ENCODE measurements at places on chromosomes 3 and 15.

- DNase-seq = no peak
These were observed 1.4 kb upstream of the HCN4 start for GRCh38 chr15:73370151-73370550.

GRCh38 chr3:64541803-64542202, 146.0 kb downstream of the ADAMTS9 start:
- DNase-seq = no peak

GRCh38 chr3:158260392-158260791, 150.5 kb downstream of the RSRC1 start:
- no peak for DNase-seq

GRCh38 chr15:67021455-67021854, 43.9 kb upstream of the SMAD3 start:
- DNase-seq = no peak

- DNase-seq = no peak
These were observed 16.2 kb upstream of the CHD2 start for GRCh38 chr15:92883876-92884435.

- DNase-seq = no peak
These were observed 570 bp upstream of the NEDD4 start for GRCh38 chr15:55993804-55994560.

DNA sequence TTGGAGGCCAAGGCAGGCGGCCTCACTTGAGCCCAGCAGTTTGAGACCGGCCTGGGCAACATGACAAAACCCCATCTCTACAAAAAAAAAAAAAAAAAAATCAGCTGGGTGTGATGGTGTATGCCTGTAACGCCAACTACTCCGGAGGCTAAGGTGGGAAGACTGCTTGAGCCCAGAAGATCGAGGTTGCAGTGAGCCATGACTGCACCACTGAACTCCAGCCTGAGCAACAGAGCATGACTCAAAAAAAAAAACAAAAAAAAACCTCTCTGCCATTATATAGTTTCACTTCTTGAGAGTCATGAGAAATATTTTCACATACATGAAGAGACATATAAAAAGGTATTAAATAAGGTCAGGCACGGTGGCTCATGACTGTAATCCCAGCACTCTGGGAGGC, 45.9 kb upstream of the CP start:
- DNase-seq = no peak

GRCh38 chr3:52256622-52257021, 11.1 kb downstream of the PPM1M start:
- DNase-seq = no peak

GRCh38 chr3:12334786-12335185, 45.9 kb downstream of the PPARG start:
- no peak for DNase-seq

GRCh38 chr15:56254265-56254664, 10.6 kb upstream of the RFX7 start:
- DNase-seq = no peak

DNA sequence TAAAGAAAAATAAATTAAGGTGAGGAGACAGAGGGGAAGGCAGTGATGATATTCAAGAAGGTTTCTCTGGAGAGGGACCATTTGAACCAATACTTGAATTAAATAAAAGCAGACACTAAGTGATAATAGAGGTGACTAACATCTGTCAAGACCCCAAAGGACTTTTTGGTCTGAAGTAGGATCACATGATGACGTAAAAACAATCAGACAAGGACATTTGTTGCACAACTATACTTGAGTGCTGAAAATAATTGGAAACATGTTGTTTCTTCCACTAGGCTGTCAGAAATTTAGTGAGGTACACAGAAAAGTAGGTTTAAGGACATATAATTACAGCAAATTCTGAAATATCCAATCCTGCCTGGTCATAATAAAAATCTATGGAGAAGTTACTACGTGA, 179.5 kb downstream of the WNT5A start:
- DNase-seq = no peak

- DNase-seq = no peak
These were observed 71.2 kb downstream of the ITGA11 start for GRCh38 chr15:68360721-68361120.

- no peak for DNase-seq
These were observed 291.6 kb upstream of the CBLB start for GRCh38 chr3:106160396-106160795.

DNA sequence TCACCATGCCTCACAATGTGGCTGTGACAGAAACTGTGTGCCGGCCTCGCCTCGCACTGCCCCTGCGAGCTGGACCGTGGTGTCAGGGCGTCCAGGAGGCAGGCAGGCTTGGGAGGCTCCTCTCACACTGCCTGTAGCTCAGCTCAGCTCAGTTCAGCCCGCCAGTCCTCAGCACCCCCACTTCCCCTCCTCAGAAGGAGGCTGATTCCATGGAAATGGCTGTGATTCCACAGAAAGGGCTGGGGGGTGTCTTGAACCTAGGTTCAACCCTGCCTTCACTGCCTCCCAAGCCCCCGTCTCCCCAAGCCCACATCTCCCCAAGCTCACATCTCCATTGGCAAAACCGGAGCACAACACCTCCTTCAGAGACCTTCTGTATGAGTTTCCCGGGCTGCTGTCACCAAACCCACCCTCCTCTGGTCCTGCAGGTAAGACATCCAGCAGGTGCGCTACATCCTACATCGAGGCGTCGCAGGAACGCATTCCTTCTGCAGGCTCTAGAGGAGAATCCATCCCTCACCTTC, 94.0 kb downstream of the OCA2 start:
- no peak for DNase-seq

DNA sequence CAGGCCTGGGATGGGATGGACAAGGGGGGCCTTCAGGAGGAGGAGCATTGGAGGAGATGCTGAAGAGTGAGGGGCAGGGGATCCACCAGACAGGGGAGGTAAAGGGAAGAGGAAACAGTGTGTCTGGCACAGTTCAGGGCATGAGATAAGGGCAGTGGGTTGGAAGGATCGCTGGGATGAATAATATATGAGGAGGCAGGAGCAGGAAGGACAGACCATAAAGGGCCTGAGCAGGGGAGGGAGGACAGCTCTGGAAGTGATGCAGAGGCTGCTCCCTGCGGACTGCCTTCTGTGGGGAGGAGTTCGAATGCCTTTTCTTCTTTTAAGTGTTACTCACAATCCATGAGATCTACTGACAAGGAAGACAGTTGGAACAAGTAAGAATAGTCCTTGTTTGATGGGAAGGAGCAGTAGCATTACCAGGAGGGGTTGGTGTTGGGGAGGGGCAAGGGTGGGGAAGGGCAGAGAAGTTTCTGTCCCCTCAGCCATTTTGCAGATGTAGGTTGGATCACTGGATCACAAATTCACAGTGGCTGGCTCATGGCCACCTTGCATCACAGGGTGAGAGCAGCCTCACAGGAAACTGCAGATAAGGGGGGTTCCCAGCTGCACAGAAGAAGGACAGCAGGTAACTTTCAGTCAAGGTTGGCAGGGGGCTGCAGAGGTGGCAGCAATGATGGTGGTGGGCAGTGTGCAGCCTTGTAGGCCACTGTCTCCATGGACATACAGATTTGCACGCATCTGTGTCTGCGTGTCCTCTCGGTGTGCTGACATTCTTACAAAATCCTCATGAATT, 91.9 kb upstream of the SNRPN start:
- no peak for DNase-seq

DNA sequence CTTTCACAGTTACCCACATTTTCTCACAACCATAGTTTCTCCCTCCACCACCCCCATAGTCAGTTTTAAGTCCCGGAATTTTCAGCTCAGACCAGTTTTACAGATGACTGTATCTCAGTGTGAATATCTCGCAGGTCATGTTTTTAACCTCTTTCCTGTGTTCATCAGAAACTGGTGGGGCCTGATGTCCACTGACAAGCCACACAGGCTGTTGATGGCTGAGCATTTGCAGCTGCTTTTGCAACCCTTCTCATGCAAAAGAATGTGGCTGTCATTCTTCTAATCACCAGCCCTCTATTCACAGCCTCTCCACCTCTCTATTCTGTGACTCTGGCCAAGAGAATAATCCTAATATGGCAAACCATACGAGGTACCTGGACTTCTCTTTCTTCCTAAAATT, 8.5 kb downstream of the GYG1 start:
- DNase-seq = no peak

DNA sequence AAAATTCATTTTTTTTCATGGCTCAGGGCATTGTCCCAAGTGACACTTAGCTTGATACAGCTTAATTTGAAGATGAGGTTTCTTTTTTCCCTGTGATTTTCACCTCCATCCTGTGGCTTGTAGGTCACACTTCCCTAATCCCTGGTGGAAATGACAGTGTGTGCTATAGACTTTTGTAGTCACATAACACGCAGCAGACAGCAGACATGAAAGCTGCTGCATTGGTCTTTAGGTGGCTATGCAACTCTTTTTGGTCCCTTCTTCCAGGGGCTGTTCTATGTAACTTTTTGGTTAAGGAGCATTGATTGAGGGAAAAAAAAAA, 38.8 kb downstream of the TRAK1 start:
- no peak for DNase-seq

GRCh38 chr3:141933421-141934300, 57.2 kb downstream of the ATP1B3 start:
- DNase-seq = no peak

- DNase-seq = no peak
These were observed 140.8 kb downstream of the UNC13C start for GRCh38 chr15:54119051-54119450.

DNA sequence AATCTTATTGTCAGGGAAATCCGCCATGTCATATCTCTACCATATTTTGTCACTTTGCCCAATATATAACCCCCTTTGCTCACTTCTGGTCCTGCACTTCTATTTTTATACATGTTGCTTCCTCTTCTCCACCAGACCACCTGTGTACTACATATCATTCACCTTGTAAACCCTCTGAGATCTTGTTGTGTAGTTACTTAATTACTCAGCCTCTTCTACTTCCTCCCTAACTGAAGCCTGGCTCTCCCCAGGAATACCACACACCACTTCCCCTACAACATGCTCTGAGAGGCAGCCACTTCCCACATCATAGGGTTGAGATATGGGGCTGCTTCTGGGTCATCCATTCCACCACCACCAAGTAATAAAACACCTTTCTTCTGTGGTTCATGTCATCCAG, 10.0 kb downstream of the HEXA start:
- DNase-seq = no peak

- DNase-seq = no peak
These were observed 203.7 kb upstream of the UMPS start for GRCh38 chr3:124526601-124527000.

GRCh38 chr3:68148447-68148846, 494.0 kb upstream of the SUCLG2 start:
- DNase-seq = no peak

GRCh38 chr3:152376351-152377183, 107.8 kb downstream of the MBNL1 start:
- DNase-seq = peak; percentile 82

- no peak for DNase-seq
These were observed 35.9 kb upstream of the MRPS22 start for GRCh38 chr3:139307601-139308555.

DNA sequence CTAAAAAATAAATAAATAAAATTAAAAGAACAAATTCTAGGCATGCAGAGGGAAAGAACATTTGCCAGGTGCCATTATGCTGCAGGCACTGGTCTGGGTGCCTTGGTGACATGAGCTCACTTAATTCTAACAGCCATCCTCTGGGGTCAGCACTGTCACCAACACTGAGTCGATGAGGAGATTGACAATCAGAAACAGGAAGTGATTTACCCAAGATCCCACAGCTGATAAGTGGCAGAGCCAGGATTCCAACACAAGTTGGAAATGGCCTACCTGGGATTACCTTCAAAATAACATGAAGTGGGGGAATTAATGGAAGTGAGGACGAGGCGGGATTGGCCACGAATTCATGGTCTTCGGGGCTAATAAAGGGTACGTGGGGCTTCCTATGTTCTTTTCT, 3.6 kb downstream of the PLIN1 start:
- DNase-seq = no peak

- DNase-seq = no peak
These were observed 19.4 kb upstream of the UBE2E2 start for GRCh38 chr3:23183731-23184130.

- peak; percentile 49 for DNase-seq
These were observed 27.3 kb downstream of the ATOSA start for GRCh38 chr15:52651868-52652267.

GRCh38 chr3:127339928-127340861, 52.3 kb upstream of the PRR20G start:
- DNase-seq = no peak

- DNase-seq = no peak
These were observed 22.1 kb downstream of the GOLGA6A start for GRCh38 chr15:74060251-74060650.

- no peak for DNase-seq
These were observed 41.1 kb downstream of the TNFAIP8L3 start for GRCh38 chr15:51053571-51053970.
